Breast epithelium (tissue), 4 donors: ENCODE measurements at places on chromosomes 12 and 14. TPM values are rescaled to one million over a fixed set of nuclear protein-coding genes. Genes with fewer than 3 reads are reported as not detected.

DNA sequence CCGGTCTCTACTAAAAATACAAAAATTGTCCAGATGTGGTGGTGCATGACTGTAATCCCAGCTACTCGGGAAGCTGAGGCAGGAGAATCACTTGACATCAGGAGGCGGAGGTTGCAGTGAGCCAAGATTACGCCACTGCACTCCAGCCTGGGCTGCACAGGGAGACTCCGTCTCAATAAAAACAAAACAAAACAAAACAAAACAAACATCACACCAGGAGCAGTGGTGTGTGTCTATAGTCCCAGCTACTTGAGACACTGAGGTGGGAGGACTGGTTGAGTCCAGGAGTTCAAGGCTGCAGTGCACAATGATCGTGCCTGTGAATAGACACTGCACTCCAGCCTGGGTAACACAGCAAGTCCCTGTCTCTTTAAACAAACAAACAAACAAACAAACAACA lies 89.5 kb upstream of the HECTD1 start:
- no peaks in the 10 kb centered on the region for H3K4me1 ChIP-seq
- H3K27me3 ChIP-seq, result no peaks in the 10 kb centered on the region
- no peaks in the 10 kb centered on the region for H3K36me3 ChIP-seq
- H3K27ac ChIP-seq, result no peak overlapping the region
- DNase-seq, result no peak

DNA sequence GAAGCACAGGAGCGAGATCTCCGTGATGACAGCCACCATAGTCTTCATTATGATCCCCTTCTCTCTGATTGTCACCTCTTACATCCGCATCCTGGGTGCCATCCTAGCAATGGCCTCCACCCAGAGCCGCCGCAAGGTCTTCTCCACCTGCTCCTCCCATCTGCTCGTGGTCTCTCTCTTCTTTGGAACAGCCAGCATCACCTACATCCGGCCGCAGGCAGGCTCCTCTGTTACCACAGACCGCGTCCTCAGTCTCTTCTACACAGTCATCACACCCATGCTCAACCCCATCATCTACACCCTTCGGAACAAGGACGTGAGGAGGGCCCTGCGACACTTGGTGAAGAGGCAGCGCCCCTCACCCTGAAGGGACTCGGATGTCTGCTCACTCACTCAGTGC lies 775 bp downstream of the OR10P1 start:
- no peak for DNase-seq
- H3K27ac ChIP-seq, result no peak overlapping the region
- H3K36me3 ChIP-seq, result no peaks in the 10 kb centered on the region
- H3K27me3 ChIP-seq, result no peaks in the 10 kb centered on the region
- H3K4me1 ChIP-seq, result no peaks in the 10 kb centered on the region

DNA sequence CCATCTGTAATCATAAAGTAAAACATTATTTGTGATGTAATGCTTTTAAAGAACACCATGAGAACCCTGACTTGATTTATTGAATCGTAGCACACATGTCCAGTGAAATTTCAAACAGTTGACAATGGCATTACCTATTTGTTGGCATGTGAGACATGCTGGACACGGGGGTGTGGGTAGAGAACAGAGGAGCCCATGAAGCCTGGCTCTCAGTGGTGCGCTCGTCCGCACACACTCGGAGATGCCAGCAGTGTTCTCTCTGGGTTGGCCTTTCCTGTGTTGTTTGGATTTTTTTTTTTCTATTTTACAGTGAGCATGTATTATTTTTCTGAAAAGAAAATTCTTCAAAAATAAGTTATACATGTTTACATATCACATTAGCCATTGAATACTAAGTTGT lies 78.2 kb downstream of the PPP2R5C start:
- no peaks in the 10 kb centered on the region for H3K27me3 ChIP-seq
- H3K4me1 ChIP-seq, result peaks cover 8% of the 10 kb centered on the region
- DNase-seq, result no peak
- H3K4me3 ChIP-seq, result no peak overlapping the region
- H3K27ac ChIP-seq, result no peak overlapping the region
- no peaks in the 10 kb centered on the region for H3K36me3 ChIP-seq

- no peaks in the 10 kb centered on the region for H3K36me3 ChIP-seq
- no peak for DNase-seq
- no peak overlapping the region for H3K27ac ChIP-seq
- H3K4me1 ChIP-seq, result no peaks in the 10 kb centered on the region
- H3K4me3 ChIP-seq, result no peak overlapping the region
These were observed 26.1 kb upstream of the NFKBIA start for GRCh38 chr14:35430459-35431199.

- no peak for DNase-seq
- no peaks in the 10 kb centered on the region for H3K4me1 ChIP-seq
- H3K36me3 ChIP-seq, result no peaks in the 10 kb centered on the region
- no peaks in the 10 kb centered on the region for H3K27me3 ChIP-seq
- H3K27ac ChIP-seq, result no peak overlapping the region
These were observed 13.2 kb downstream of the SPPL3 start for GRCh38 chr12:120890963-120891362.

DNA sequence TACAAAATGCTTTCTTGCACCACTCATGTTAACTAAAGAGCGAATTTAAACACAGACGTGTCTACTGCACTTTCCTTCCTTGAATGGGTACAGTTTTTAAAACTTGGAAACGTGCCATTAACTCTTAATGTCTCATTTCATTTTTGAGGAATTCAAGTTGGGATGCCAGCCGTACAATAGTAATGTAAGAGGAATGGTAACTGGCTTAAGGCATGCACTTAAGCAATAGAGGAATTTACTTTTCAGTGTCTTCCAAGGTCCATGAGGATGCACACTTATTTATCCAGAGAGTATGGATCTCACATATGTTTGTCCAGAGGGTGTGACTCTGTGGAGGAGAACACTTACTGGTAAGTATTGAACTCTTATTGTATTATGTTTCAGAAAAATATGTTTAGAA lies 52.9 kb downstream of the PPP4R4 start:
- no peaks in the 10 kb centered on the region for H3K27me3 ChIP-seq
- H3K27ac ChIP-seq, result no peak overlapping the region
- H3K4me3 ChIP-seq, result no peak overlapping the region
- no peaks in the 10 kb centered on the region for H3K36me3 ChIP-seq

GRCh38 chr14:77897374-77897773 lies 97.5 kb downstream of the ADCK1 start:
- no peaks in the 10 kb centered on the region for H3K36me3 ChIP-seq
- no peak overlapping the region for H3K4me3 ChIP-seq
- H3K27ac ChIP-seq, result no peak overlapping the region

GRCh38 chr12:5123921-5124320 lies 80.2 kb downstream of the KCNA5 start:
- no peaks in the 10 kb centered on the region for H3K4me1 ChIP-seq
- H3K36me3 ChIP-seq, result no peaks in the 10 kb centered on the region
- DNase-seq, result no peak
- no peak overlapping the region for H3K4me3 ChIP-seq

DNA sequence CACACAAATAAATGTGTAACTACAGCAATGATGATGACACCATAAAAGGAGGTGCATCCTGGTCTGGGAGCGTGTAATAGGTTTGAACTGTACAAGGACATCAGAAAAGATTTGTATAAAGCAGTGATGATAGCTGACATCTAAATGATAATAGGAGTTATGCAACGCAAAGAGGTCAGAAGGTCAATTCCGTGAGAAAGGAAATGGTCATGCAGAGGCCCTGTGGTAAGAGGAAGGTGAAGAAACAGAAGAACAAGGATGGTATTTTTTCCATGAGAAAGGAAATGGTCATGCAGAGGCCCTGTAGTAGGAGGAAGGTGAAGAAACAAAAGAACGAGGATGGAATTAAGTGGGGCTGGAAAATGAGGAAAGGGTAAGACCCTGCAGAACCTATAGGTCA lies 106.7 kb upstream of the TMPO start:
- H3K4me1 ChIP-seq, result no peaks in the 10 kb centered on the region
- DNase-seq, result no peak
- H3K27me3 ChIP-seq, result no peaks in the 10 kb centered on the region
- no peaks in the 10 kb centered on the region for H3K36me3 ChIP-seq
- no peak overlapping the region for H3K27ac ChIP-seq
- no peak overlapping the region for H3K4me3 ChIP-seq

The OTUB2 gene
- 0.64 TPM for total RNA-seq

The SVOP gene
- total RNA-seq, result not detected

The SCARB1 gene
- 61.3 TPM for total RNA-seq

- H3K27me3 ChIP-seq, result no peaks in the 10 kb centered on the region
- DNase-seq, result no peak
- no peaks in the 10 kb centered on the region for H3K4me1 ChIP-seq
- no peaks in the 10 kb centered on the region for H3K36me3 ChIP-seq
- H3K4me3 ChIP-seq, result no peak overlapping the region
These were observed 150.8 kb downstream of the TTC7B start for GRCh38 chr14:90665321-90666000.

DNA sequence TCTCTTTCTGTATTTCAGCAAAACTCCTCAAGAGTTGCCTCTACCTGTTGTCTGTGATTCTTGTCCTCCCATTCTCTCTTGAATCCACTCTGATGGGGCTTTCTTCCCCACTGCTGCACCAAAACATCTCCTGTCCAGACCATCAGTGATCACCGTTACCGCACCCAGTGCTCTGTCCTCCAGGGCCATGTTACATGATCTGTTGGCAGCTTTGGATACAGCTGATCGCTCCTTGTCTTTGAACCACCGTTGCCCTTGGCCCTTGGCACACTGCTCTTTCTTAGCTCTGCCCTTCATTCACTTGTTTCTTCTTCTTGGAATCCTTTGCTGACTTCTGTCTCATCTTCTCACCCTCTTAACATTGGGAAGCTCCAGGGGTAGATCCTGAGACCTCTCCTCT lies 333.7 kb upstream of the FKBP4 start:
- H3K27ac ChIP-seq, result no peak overlapping the region
- no peaks in the 10 kb centered on the region for H3K27me3 ChIP-seq
- H3K4me3 ChIP-seq, result no peak overlapping the region
- no peaks in the 10 kb centered on the region for H3K4me1 ChIP-seq
- no peaks in the 10 kb centered on the region for H3K36me3 ChIP-seq

DNA sequence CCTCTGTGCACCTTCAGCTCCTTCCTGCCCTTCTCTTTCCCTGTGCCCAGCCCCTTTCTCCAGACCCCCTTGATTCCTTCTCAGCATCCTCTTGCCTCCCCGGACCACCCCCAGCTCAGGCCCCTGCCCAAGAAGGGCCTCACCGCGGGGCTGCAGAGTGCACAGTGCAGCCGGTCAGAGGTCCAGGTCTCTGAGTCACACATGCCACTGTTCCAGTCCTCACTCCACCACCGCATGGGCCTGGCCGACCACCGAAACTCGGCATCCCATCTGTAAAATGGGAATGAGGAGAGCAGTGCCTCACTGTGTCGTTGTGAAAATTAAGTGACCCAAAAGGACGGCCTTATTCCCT lies 13.3 kb downstream of the BDKRB1 start:
- H3K27ac ChIP-seq, result peak overlapping the region; percentile 45
- no peaks in the 10 kb centered on the region for H3K4me1 ChIP-seq
- DNase-seq, result no peak

The RPGRIP1 gene
- 0.48 TPM for total RNA-seq

GRCh38 chr14:100607611-100607956 lies 20.4 kb upstream of the BEGAIN start:
- H3K4me1 ChIP-seq, result no peaks in the 10 kb centered on the region
- no peak overlapping the region for H3K27ac ChIP-seq
- no peak overlapping the region for H3K4me3 ChIP-seq

GRCh38 chr14:94886931-94887330 lies 117.0 kb upstream of the GSC start:
- no peaks in the 10 kb centered on the region for H3K4me1 ChIP-seq
- no peak overlapping the region for H3K4me3 ChIP-seq
- no peaks in the 10 kb centered on the region for H3K36me3 ChIP-seq
- no peaks in the 10 kb centered on the region for H3K27me3 ChIP-seq
- no peak overlapping the region for H3K27ac ChIP-seq

The WNT1 gene
- total RNA-seq, result not detected

DNA sequence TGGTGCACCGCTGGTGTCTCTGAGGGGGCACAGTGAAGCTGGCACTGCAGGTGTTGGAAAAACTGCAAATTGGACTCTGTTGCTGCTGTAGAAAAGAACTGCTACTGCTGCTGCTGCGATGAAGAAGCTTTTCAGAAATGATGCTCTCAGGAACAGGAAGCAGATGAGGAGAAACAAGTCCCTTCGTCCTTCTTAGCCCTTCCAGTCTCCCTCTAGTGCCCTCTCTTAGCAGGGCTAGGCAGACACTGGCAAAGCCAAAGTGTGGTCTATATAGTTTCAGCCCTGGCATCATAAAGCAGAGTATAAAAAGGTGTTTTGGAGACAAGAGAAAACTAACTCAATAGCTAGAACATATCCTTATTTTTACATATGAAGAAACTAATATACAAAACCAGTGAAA lies 174.5 kb downstream of the MYRFL start:
- no peak overlapping the region for H3K27ac ChIP-seq
- no peak overlapping the region for H3K4me3 ChIP-seq
- H3K27me3 ChIP-seq, result no peaks in the 10 kb centered on the region

The OAS2 gene
- total RNA-seq, result 9.5 TPM

DNA sequence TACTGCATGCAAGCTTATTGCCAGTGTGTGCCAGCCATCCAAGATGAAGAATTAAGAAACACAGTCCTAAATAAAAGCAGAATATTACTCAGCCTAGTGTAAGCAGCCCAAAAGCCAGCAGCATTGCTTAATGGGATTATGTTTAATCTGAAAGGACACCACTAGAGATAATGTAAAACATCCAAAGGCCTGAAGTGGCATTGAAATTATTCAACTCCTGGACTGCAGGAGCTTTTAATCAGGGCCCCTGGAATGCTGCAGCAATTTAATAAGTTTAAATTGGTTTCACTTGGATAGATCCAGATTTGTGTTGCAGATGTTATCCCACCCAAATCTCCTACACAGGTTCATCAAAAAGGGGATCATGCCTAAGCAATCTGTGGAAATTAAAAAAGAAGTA lies 193.0 kb downstream of the C12orf50 start:
- H3K27ac ChIP-seq, result no peak overlapping the region
- no peaks in the 10 kb centered on the region for H3K36me3 ChIP-seq
- no peaks in the 10 kb centered on the region for H3K27me3 ChIP-seq
- DNase-seq, result no peak
- H3K4me3 ChIP-seq, result no peak overlapping the region

DNA sequence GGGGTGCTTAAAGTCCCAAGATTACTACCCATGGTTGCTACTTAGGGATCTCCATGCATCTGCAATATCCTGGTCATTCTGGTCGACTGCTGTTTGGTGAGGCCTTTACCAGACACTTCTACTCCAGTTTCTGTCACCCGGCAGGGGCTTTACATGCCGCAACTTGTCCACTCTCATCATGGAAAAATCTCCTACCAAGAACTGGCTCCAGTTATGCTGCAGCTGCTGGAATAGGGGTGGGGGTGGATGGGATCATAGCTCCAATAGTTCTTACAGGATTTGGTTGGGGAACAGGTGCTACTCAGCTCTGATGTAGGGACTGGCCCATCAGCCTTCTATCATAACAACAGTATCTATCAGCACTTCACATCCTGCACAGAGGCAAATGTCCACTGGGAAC lies 51.6 kb downstream of the SPTB start:
- H3K27ac ChIP-seq, result no peak overlapping the region
- no peaks in the 10 kb centered on the region for H3K4me1 ChIP-seq
- DNase-seq, result no peak

The NOXRED1 gene
- 1.3 TPM for total RNA-seq

The ALG10 gene
- 7.7 TPM for total RNA-seq

The KTN1 gene
- 182 TPM for total RNA-seq

GRCh38 chr12:92528097-92528496 lies 174.7 kb upstream of the PLEKHG7 start:
- no peak overlapping the region for H3K4me3 ChIP-seq
- DNase-seq, result no peak

The GPR132 gene
- 1.3 TPM for total RNA-seq
